ENCODE measurements at places on chromosomes 1 and 21.

- ATAC-seq = no peak
Observed at GRCh38 chr1:34055818-34056217, 109.2 kb downstream of the CSMD2 start.

GRCh38 chr1:21045351-21045750 is 131.3 kb downstream of the EIF4G3 start:
- ATAC-seq = no peak

- no peak for ATAC-seq
Observed at GRCh38 chr21:46080171-46081021, 17.5 kb upstream of the COL6A2 start.

DNA sequence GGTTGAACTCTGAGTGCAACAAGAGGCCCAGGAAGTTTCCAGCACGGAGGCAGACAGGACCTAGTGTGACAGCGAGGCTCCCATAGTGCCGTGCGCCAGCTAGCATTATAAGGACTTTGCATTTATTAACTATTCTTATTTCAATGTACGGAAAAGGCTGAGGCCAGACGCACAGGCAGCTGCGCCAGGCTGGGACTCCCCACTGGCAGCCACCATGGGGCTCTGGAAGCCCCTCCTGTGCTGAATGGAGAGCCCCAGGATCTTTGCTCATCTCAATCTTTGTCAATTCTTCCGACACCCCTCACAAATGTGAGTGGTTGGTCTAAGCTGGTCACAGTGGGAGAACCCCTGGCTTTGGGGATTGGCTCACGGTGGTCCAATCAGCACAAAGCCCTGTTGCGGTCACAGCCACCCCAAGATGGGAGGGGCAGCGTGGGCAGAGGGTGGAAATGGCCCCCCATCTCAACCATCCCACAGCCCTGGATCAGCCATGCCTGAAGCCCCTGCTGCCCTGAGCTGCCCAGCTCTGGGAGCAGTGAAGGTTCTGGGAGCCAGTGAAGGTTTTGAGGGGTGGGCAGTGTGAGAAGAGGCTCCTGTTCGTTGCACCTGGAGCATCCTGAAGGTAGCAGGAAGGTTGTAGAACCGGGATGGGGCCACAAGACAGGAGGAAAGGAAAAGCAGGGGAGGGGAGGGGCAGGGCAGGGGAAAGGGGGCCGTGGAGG is 59.5 kb upstream of the ADARB1 start:
- ATAC-seq = no peak

DNA sequence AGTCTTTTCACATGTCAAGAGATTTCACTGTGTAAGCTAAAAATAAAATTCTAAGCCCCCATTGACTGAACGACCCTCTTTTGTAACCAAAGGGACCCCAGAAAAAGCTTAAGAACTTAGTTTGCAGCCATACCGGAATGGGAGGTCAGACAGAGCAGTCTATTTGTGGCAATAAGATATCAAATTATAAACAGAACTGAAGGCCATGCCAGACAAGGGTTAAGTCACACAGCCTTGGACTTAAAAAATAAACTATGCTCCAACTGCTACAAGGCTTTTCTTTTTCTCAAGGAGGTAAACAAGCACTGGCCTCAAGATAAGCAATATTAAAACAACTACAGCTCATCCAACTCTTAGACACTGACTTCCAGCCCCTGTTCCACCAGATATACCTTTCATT is 256.9 kb downstream of the BACH1 start:
- ATAC-seq = no peak

- ATAC-seq = no peak
Observed at GRCh38 chr1:224683936-224684335, 67.8 kb downstream of the CNIH3 start.

- no peak for ATAC-seq
Observed at GRCh38 chr1:14924455-14925331, 228.9 kb upstream of the TMEM51 start.
